Naive B cell (primary cell): ENCODE measurements at places on chromosomes 3 and 15. TPM values are rescaled to one million over a fixed set of nuclear protein-coding genes. Genes with fewer than 3 reads are reported as not detected.

PP2D1 gene
- polyA plus RNA-seq: 1.1 TPM

MED12L gene
- 0.23 TPM for polyA plus RNA-seq

MAP3K13 gene
- polyA plus RNA-seq: 47.9 TPM

FAM3D gene
- not detected for polyA plus RNA-seq

GPR176 gene
- polyA plus RNA-seq: not detected

SEMA6D gene
- not detected for polyA plus RNA-seq

SNRPN gene
- 387 TPM for polyA plus RNA-seq

SLC24A5 gene
- not detected for polyA plus RNA-seq

IGF2BP2 gene
- not detected for polyA plus RNA-seq

ARGFX gene
- not detected for polyA plus RNA-seq

DUOXA2 gene
- not detected for polyA plus RNA-seq

TTC23 gene
- not detected for polyA plus RNA-seq

CFAP100 gene
- not detected for polyA plus RNA-seq

GPR156 gene
- polyA plus RNA-seq: not detected

TPRG1 gene
- not detected for polyA plus RNA-seq

GOLGA6A gene
- not detected for polyA plus RNA-seq

NUTM1 gene
- not detected for polyA plus RNA-seq

ITGA11 gene
- not detected for polyA plus RNA-seq

TGM4 gene
- 0.22 TPM for polyA plus RNA-seq

GOLGA8H gene
- not detected for polyA plus RNA-seq

PXK gene
- polyA plus RNA-seq: 120 TPM

CSPG5 gene
- not detected for polyA plus RNA-seq

IQCH gene
- 0.23 TPM for polyA plus RNA-seq

RASGRP1 gene
- 9.1 TPM for polyA plus RNA-seq

CP gene
- polyA plus RNA-seq: 0.82 TPM

SLC6A1 gene
- polyA plus RNA-seq: not detected

SAMD7 gene
- not detected for polyA plus RNA-seq

LRRC31 gene
- polyA plus RNA-seq: not detected

GNAT1 gene
- not detected for polyA plus RNA-seq

PDZRN3 gene
- not detected for polyA plus RNA-seq

ANKRD63 gene
- polyA plus RNA-seq: not detected

GABRR3 gene
- not detected for polyA plus RNA-seq

TEX9 gene
- 0.55 TPM for polyA plus RNA-seq

MST1 gene
- polyA plus RNA-seq: 1.8 TPM

CRBN gene
- polyA plus RNA-seq: 119 TPM

LRRIQ4 gene
- polyA plus RNA-seq: not detected

LSAMP gene
- polyA plus RNA-seq: not detected

DPPA4 gene
- polyA plus RNA-seq: 3.8 TPM

CHRNA7 gene
- polyA plus RNA-seq: not detected

SLC4A7 gene
- polyA plus RNA-seq: 10.3 TPM

MYZAP gene
- polyA plus RNA-seq: 4.5 TPM

CTXN2 gene
- polyA plus RNA-seq: not detected

CSPG4 gene
- 0.07 TPM for polyA plus RNA-seq

ARNT2 gene
- not detected for polyA plus RNA-seq

TICRR gene
- not detected for polyA plus RNA-seq

SPTBN5 gene
- polyA plus RNA-seq: not detected

CERS3 gene
- polyA plus RNA-seq: 0.21 TPM

AP3B2 gene
- polyA plus RNA-seq: not detected

FETUB gene
- not detected for polyA plus RNA-seq

AHSG gene
- not detected for polyA plus RNA-seq
